ENCODE measurements at places on chromosomes 12 and 14.
A peak's percentile ranks its signal among the peaks of the same experiment; 100 is the strongest.

DNA sequence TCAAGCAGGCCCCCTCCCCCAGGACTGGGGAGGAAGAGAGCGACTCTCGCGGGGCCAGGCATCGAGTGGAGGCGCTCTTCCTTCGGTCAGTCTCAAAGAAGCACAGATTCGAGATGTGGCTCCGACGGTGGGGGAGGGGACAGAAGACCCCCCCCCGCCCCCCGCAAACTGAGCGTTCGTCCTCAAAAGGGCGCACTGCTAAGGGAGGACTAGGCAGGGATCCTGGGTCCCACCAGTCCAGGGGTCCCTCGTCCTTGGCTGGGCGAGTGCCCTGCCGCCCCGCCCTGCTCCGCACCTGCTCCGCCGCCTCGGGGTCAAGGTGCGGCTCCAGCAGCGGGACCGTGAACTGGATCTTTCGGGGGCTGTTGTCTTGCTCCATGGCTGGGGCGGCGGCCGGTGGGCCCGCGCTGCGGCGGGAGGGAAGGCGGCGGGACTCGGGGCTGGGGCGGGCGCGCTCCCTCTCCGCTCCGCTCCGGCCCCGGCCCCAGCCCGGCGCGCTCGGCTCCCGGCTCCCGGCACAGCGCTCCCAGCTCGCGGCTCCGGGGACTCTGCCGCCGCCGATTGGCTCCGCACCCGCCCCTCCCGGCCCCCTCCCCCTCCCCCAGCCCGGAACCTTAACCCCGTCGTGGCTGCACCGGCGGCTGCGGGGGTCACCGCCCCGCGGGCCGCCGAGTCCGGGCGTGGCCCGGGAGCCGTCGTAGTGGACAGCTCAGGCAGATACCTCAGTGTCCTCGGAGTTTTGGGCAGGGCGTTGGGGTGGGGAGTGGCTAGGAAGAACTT is at the start of gene PPP1R1A:
TSS of gene PPP1R1A (minus strand) at position 550 of the 780 bp plus-strand sequence. CDS start at position 379, 171 bp downstream.
- DNase-seq: no peak

- DNase-seq: no peak
These were observed 13.4 kb downstream of the CDKN3 start for GRCh38 chr14:54410215-54410614.

GRCh38 chr12:89768586-89769482 is 60.2 kb upstream of the ATP2B1 start:
- peak; percentile 3 for DNase-seq

DNA sequence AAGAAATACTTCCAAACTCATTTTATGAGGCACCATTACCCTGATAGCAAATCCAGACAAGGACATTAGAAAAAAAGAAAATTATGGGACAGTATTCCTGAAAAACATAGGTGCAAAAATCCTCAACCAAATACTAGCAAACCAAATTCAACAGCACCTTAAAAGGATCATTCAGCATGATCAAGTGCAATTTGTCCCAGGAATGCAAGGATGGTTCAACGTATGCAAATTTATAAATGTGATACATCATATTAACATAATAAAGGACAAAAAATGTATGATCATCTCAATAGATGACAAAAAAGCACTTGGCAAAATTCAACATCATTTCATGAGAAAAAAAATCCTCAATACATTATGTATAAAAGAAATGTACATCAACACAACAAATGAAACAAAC is 162.9 kb downstream of the DUSP6 start:
- no peak for DNase-seq

DNA sequence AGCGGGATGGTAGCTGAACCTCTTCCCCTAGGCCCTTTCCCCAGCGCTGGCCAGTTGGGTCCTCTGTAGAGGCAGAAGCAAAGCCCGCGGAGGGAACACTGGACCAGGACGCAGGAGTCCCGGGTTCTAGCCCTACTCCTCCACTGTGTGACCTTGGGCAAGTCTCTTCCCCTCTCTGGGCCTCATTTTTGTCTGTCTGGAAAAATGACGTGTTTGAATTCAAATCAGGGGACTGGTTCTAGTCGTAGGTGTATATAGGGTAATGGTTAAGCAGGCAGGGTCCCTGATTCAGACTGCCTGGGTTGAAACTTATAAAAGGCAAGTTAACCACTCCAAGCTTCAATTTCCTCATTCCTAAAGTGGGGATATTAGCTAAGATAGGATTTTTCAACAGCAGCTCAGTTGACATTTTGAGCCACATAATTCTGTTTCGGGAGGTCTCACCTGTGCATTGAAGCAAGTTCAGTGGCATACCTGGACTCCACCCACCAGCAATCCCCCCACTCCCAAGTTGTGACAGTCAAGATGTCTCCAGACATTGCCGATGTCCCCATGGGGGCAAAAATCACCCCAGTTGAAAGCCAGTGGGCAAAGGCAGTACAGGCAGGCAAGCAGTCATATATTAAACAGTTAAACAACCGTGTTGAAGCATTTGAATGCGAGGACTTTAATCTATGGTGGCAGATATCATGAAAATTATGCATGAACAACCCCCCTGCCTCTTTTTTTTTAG is 899 bp downstream of the TPCN1 start:
- peak; percentile 18 for DNase-seq

All from hematopoietic multipotent progenitor cell treated with erythropoietin and hydrocortisone succinate and interleukin-3 and kit ligand, for 15 days (in vitro differentiated cells).